Activated naive CD8-positive, alpha-beta T cell treated with anti-CD3 and anti-CD28 coated beads, Interleukin-2, amount 50 U/mL, for 24 hours (primary cell): ENCODE measurements at places on chromosomes 3 and 15.

DNA sequence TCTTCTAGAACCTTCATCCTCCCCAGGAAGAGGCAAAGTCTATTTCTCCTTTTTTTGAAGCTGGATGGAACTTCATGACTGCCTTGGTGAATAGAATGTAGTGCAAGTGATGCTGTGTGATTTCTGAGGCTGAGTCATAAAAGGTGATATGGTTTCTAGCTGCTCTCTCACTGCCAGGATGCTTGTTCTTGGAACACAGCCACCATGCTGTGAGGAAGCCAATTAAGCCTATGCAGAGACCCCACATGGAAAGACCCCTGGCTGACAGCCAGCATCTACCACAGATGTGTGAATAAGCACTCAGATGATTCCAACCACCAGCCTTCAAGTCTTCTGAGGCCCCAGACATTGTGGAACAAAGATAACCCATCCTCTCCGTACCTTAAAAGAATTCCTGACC is 57.0 kb downstream of the ISL2 start:
- H3K36me3 ChIP-seq = peaks cover 10% of the 10 kb centered on the region
- no peak for DNase-seq
- no peak overlapping the region for H3K27ac ChIP-seq
- H3K4me1 ChIP-seq = no peaks in the 10 kb centered on the region

- H3K4me3 ChIP-seq = no peak overlapping the region
- DNase-seq = no peak
- peaks cover 20% of the 10 kb centered on the region for H3K4me1 ChIP-seq
- no peak overlapping the region for H3K27ac ChIP-seq
- H3K27me3 ChIP-seq = no peaks in the 10 kb centered on the region
These were observed 25.0 kb downstream of the SEC61A1 start for GRCh38 chr3:128077202-128077624.

DNA sequence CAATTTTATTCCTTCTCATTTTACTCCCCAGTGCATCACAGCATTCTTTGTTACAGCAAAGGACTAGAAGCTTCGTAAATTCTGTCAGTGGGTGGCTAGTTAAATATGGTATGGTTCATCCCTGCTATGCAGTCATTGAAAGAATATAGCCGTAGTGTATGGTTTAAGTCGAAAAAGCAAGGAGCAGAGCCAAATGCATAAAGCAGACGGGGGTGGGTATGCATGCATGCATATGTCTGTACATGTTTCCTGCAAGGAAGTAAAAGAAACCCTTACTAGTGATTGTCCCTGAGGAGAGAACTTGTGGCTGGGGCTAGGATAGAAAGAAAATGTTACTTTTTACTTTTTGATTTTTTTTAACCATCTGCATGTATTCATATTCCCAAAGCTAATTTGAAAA is 19.9 kb downstream of the RBP2 start:
- H3K4me1 ChIP-seq = no peaks in the 10 kb centered on the region
- H3K4me3 ChIP-seq = no peak overlapping the region
- H3K36me3 ChIP-seq = no peaks in the 10 kb centered on the region
- no peaks in the 10 kb centered on the region for H3K27me3 ChIP-seq
- no peak for DNase-seq
- H3K27ac ChIP-seq = no peak overlapping the region

- no peak for DNase-seq
- H3K36me3 ChIP-seq = no peaks in the 10 kb centered on the region
- H3K4me3 ChIP-seq = no peak overlapping the region
These were observed 474.7 kb upstream of the UBE2E2 start for GRCh38 chr3:22728406-22728805.

DNA sequence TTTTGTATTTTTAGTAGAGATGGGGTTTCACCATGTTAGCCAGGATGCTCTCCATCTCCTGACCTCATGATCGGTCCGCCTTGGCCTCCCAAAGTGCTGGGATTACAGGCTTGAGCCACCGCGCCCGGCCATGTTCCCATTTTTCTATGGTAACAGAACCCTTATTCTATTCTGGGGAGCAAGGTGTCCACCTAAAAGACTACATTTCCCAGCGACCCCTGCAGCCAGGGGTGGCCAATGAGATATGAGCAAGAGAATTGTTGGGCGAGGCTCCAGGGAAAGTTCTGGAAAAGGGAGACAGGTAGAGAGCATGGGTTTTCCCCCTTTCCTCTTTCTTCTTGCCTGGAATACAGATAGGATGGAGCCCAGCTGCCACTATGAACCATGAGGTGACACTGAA is 96.9 kb downstream of the LINGO1 start:
- no peaks in the 10 kb centered on the region for H3K27me3 ChIP-seq
- H3K4me1 ChIP-seq = peaks cover 7% of the 10 kb centered on the region
- no peaks in the 10 kb centered on the region for H3K36me3 ChIP-seq
- no peak overlapping the region for H3K27ac ChIP-seq
- DNase-seq = no peak
- no peak overlapping the region for H3K4me3 ChIP-seq
